ENCODE measurements at places on chromosomes 2 and 18. TPM values are rescaled to one million over a fixed set of nuclear protein-coding genes. Genes with fewer than 3 reads are reported as not detected.

The CFLAR gene
- total RNA-seq: 99.5 TPM

GRCh38 chr18:31791817-31792579, 31.3 kb upstream of the SLC25A52 start:
- H3K36me3 ChIP-seq: no peaks in the 10 kb centered on the region
- H3K4me1 ChIP-seq: peaks cover 21% of the 10 kb centered on the region
- no peak overlapping the region for H3K4me3 ChIP-seq

The GCKR gene
- not detected for total RNA-seq

- DNase-seq: no peak
- no peak overlapping the region for H3K27ac ChIP-seq
- no peaks in the 10 kb centered on the region for H3K4me1 ChIP-seq
These were observed 59.2 kb upstream of the PEX13 start for GRCh38 chr2:60958361-60958760.

DNA sequence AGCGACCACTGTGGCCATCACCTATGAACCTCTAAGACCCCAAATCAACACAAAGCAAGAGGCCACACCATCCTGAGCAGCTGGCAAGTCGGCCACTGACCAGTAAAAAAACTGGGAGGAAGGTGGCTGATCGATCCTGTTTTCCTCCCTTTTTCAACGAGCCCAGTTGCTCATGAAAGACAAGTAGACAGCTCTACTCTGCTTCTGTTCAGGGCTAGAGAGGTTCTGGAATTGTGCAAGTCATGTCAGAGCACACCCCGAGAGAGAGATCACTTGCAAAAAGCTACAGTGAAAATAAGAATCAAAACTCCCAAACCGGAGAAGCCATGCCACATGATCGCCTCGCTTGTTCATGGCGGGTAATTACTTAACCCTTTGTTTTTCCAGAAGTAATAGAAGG, 34.6 kb downstream of the ZNF516 start:
- no peak overlapping the region for H3K27ac ChIP-seq
- H3K4me3 ChIP-seq: no peak overlapping the region
- H3K27me3 ChIP-seq: no peaks in the 10 kb centered on the region
- peaks cover 7% of the 10 kb centered on the region for H3K4me1 ChIP-seq
- peaks cover 13% of the 10 kb centered on the region for H3K36me3 ChIP-seq

The NPAS2 gene
- 0.13 TPM for total RNA-seq

- H3K27me3 ChIP-seq: peaks cover 7% of the 10 kb centered on the region
- no peak overlapping the region for H3K27ac ChIP-seq
- no peaks in the 10 kb centered on the region for H3K4me1 ChIP-seq
- no peaks in the 10 kb centered on the region for H3K36me3 ChIP-seq
These were observed 89.8 kb downstream of the CABYR start for GRCh38 chr18:24228667-24229041.

- H3K27ac ChIP-seq: no peak overlapping the region
- no peaks in the 10 kb centered on the region for H3K36me3 ChIP-seq
- H3K4me3 ChIP-seq: no peak overlapping the region
- no peaks in the 10 kb centered on the region for H3K4me1 ChIP-seq
- DNase-seq: no peak
- H3K27me3 ChIP-seq: no peaks in the 10 kb centered on the region
These were observed 169.4 kb upstream of the UNC80 start for GRCh38 chr2:209602259-209602658.

The VIT gene
- total RNA-seq: not detected

The CNDP1 gene
- total RNA-seq: not detected

- peaks cover 8% of the 10 kb centered on the region for H3K4me1 ChIP-seq
- H3K36me3 ChIP-seq: no peaks in the 10 kb centered on the region
- DNase-seq: no peak
- H3K27me3 ChIP-seq: no peaks in the 10 kb centered on the region
- no peak overlapping the region for H3K27ac ChIP-seq
These were observed 430.2 kb downstream of the SETBP1 start for GRCh38 chr18:45110577-45111501.

DNA sequence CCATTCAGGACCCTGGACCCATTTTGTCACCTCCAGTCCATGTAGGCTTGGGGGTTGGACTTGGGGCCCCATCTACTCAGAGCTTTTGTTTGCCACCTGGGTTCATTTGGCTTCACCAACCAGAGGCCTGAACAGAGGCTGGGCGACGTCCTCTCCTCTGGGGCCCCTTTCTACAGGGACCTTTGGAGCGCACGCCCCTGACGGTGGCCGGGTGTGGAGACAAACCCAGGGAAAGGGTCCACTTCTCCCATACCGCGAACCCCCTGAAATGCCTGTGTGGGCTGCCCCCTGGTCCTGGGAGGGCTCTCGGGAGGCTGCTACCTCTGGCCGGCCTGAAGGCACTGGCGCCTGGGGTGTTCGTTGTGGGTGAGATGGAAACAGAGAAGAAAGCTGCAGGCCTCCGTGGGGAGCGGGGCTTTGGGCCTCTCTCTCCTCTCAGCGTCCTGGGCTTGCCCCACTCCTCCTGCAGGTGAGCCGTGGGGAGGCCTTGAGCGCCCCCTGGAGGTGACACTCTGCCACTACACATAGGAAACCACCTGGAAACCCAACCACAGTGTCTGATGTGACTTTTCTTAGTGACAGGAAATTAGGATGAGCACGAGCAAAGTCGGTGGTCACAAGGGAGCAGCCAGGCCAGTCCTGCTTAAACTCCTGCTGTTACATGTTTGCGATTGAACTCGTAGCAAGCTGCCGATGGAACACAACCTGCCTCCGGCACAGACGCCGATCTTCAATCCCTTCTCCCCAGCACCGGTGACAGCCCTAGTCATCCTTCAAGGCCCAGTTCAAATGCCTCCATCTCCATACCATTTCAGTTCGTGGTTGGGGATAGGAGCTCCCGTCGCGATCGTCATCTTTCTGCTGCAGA, 12.0 kb upstream of the NTSR2 start:
- no peak overlapping the region for H3K27ac ChIP-seq
- no peak overlapping the region for H3K4me3 ChIP-seq
- no peaks in the 10 kb centered on the region for H3K4me1 ChIP-seq
- H3K36me3 ChIP-seq: no peaks in the 10 kb centered on the region
- no peak for DNase-seq

GRCh38 chr2:178277741-178278197, 83.5 kb downstream of the OSBPL6 start:
- no peaks in the 10 kb centered on the region for H3K36me3 ChIP-seq
- H3K27ac ChIP-seq: no peak overlapping the region
- no peak for DNase-seq
- no peaks in the 10 kb centered on the region for H3K27me3 ChIP-seq

DNA sequence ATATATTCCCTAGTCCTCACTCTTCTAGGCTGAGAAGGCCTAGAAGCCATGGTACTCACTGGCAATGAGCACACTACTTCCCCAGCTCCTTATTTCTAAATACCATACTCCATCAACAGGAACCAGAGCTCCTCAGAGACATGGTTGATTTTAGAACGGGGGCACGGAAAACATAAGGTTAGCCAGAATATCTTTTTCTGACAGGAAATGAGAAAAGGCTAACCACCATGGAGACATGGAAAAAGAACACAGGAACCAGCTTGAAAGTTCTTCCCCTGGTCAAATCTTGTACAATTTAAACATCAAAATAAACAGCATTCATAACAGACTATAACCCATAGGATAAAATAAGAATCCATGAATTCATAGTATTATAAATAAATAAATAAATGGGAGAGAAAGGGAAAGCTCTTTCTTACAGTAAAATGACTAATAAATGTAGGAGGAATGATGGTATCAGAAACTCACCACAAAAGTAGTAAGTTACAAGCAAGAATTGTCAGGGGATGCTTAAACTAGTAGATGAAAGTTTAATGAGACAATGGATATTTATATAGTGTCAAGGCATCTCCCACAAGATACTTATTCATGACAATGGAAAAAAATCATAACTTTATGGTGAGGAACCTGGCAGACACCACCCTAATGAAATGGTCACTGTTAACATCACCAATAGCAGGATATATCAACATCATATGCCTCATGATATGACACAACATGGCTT, 20.6 kb upstream of the GCC2 start:
- no peak overlapping the region for H3K4me3 ChIP-seq
- no peaks in the 10 kb centered on the region for H3K4me1 ChIP-seq
- no peak for DNase-seq
- H3K27me3 ChIP-seq: no peaks in the 10 kb centered on the region
- H3K27ac ChIP-seq: no peak overlapping the region

The RRM2 gene
- total RNA-seq: 231 TPM

The ANKRD62 gene
- not detected for total RNA-seq

DNA sequence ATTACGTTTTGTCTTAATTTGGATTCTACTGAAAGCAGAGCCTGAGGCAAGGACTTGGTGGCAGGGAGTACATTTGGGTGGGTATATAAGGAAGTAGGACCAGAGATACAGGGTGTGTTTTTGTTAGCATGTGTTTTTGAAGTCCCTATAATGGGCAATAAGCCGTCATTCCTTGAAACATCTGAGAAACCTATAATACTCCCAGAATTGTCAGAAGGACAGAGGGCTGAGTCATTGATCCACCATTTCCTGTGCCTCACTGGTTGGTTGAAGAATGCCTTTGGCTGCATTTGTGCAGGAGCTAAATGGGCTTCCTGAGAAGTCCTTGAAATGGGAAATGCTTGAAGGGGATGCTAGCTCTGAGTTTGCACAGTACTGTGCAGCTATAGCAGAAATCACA, 281.8 kb upstream of the ZEB2 start:
- H3K27ac ChIP-seq: no peak overlapping the region
- no peaks in the 10 kb centered on the region for H3K4me1 ChIP-seq
- H3K36me3 ChIP-seq: no peaks in the 10 kb centered on the region
- H3K4me3 ChIP-seq: no peak overlapping the region
- no peak for DNase-seq

GRCh38 chr2:44768438-44769236, 172.9 kb upstream of the SIX3 start:
- no peak for DNase-seq
- no peaks in the 10 kb centered on the region for H3K4me1 ChIP-seq
- no peak overlapping the region for H3K27ac ChIP-seq
- no peaks in the 10 kb centered on the region for H3K27me3 ChIP-seq
- H3K36me3 ChIP-seq: no peaks in the 10 kb centered on the region

DNA sequence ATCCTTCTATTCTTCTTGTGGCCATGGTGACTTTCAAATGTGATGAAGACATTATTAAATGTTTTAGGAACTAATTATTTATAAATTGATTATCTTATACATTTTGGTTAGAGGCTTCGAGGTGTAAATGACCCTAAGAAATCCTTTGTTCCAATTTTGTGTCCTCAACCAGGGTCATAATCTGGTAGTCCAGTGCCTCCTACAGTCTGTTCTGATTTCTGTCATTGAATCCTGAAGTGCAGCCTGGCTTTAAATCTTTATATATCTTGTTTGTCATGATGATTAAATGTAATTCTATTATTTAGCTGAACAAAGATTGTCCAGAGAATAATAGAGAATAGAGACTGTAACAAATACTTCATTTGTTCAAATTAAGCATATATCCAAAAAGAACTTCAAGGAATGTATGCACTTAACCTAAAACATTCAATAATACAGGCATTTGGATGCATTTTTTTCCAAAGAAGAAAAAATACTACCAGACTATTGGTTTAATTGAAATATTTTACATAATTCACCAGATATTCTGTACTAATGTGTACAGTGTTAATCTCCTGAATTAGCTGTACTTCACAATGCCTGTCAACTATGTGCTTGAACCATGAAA, 89.8 kb downstream of the PRPF40A start:
- no peaks in the 10 kb centered on the region for H3K27me3 ChIP-seq
- no peak overlapping the region for H3K27ac ChIP-seq
- DNase-seq: no peak
- no peaks in the 10 kb centered on the region for H3K4me1 ChIP-seq

The TRIM54 gene
- total RNA-seq: not detected

- no peak overlapping the region for H3K27ac ChIP-seq
- no peak overlapping the region for H3K4me3 ChIP-seq
- no peaks in the 10 kb centered on the region for H3K27me3 ChIP-seq
These were observed 131.1 kb downstream of the AFF3 start for GRCh38 chr2:100011272-100011731.

DNA sequence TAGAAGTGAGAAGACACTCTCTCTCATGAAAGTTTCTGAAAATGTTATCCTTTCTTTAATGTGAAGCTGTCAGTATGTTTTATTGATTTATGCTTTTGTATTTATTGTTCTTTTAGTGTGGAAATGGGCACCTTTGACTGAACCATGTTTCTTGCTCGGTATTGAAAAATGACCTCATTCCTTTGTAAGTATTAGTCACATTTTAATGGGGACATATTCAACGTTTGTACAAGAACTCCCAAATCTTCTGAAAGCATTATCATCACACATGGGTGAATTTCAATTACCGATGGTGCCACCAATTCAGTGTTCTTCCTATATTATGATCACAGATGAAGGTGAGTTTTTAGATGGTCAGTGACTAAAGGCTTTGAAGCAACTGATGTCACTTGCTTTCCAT, 371.8 kb upstream of the GCFC2 start:
- H3K4me1 ChIP-seq: no peaks in the 10 kb centered on the region
- no peak for DNase-seq
- no peaks in the 10 kb centered on the region for H3K36me3 ChIP-seq
- no peak overlapping the region for H3K27ac ChIP-seq
- H3K4me3 ChIP-seq: no peak overlapping the region

The FAP gene
- not detected for total RNA-seq

The CHRND gene
- not detected for total RNA-seq

The CHCHD5 gene
- 43.1 TPM for total RNA-seq

The ZRANB3 gene
- 11.0 TPM for total RNA-seq

DNA sequence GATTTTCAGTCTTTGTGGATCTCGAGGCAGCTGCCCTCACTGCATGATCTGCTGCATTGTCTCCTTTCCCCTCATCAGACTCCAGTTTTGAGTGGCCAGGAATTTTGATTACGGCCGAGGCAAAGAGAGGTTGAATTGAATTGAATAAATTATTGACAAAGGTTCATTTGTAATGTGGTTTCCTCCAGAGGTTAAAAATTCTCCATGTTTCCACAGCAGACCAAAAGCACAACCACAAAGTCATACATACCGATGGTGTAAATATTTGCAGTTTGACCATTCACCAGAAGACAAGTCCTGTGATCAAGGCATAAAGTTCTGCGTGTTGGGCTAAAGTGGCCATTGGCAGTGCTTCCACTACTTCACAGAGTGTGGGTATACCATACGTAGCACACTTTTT, 343.8 kb upstream of the MYT1L start:
- H3K36me3 ChIP-seq: no peaks in the 10 kb centered on the region
- H3K27me3 ChIP-seq: no peaks in the 10 kb centered on the region
- H3K4me3 ChIP-seq: no peak overlapping the region
- H3K4me1 ChIP-seq: no peaks in the 10 kb centered on the region

The AKAIN1 gene
- not detected for total RNA-seq

GRCh38 chr2:204072443-204073324, 136.1 kb downstream of the ICOS start:
- no peaks in the 10 kb centered on the region for H3K4me1 ChIP-seq
- H3K27ac ChIP-seq: no peak overlapping the region
- H3K4me3 ChIP-seq: no peak overlapping the region
- no peak for DNase-seq
- no peaks in the 10 kb centered on the region for H3K36me3 ChIP-seq
- H3K27me3 ChIP-seq: peaks cover 2% of the 10 kb centered on the region

The CELF4 gene
- total RNA-seq: not detected
